Ovary (tissue), 10 donors: ENCODE measurements at places on chromosomes 2 and 18. TPM values are rescaled to one million over a fixed set of nuclear protein-coding genes. Genes with fewer than 3 reads are reported as not detected.

The PDE1A gene
- polyA plus RNA-seq = 17.8 TPM

The CABYR gene
- polyA plus RNA-seq = 8.1 TPM

The TRIM43 gene
- polyA plus RNA-seq = not detected

The ZDBF2 gene
- 6.7 TPM for polyA plus RNA-seq

The RFTN2 gene
- polyA plus RNA-seq = 8.1 TPM

The SMARCAL1 gene
- polyA plus RNA-seq = 22.2 TPM

The CNTNAP5 gene
- polyA plus RNA-seq = not detected

The DPP4 gene
- 46.6 TPM for polyA plus RNA-seq

The EPC2 gene
- 35.2 TPM for polyA plus RNA-seq

The LAMA1 gene
- 10.8 TPM for polyA plus RNA-seq

The DNAJC5G gene
- polyA plus RNA-seq = 0.83 TPM
